WTC11 (cell line): ENCODE measurements at places on chromosomes 2 and 18.

- DNase-seq = no peak
Observed at GRCh38 chr2:112160283-112161250, 22.4 kb downstream of the FBLN7 start.

DNA sequence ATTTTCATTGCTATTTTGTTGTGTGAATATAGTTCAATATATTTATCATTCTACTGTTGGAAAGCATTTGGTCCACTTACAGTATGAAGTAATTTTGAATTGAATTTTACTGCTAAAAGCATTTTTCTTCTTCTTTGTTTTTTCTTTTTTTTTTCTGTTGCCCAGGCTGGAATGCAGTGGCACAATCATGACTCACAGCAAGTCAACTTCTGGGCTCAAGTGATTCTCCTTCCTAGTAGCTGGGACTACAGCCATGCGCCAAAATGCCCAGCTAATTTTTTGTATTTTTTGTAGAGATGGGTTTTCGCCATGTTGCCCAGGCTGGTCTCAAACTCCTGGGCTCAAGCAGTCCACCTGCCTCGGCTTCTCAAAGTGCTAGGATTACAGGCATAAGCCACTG is 2.4 kb upstream of the ETAA1 start:
- no peak for DNase-seq

GRCh38 chr18:58516514-58517285 is 112.2 kb downstream of the ALPK2 start:
- no peak for DNase-seq

DNA sequence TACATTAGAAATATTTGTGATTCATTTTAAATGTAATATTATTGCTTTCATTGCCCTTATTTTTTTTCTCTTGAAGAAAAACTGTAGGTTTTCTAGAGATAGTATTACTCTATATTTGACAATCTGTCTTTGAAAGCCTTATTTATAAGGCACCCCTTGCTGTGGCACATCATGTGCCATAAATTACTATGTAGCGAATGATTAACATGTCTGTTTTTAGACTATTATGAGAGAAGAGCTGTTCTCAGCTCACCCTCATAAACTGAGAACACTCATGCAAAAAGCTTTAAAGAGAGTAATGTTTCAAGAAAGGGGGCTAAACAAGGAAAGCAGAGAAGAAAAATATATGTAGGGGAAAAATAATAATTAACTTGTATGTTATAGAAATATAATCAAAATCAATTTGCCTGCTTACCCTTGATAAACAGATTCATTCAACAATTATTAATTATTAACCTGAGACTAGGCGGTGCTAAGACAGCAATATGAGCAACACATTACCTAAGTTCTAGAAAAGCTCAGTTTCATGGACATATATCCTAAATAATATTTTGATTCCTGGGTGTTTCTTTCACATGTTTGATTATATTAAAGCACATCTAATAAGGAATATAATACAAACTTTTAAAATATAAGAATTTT is 69.0 kb downstream of the RAB3GAP1 start:
- DNase-seq = no peak

DNA sequence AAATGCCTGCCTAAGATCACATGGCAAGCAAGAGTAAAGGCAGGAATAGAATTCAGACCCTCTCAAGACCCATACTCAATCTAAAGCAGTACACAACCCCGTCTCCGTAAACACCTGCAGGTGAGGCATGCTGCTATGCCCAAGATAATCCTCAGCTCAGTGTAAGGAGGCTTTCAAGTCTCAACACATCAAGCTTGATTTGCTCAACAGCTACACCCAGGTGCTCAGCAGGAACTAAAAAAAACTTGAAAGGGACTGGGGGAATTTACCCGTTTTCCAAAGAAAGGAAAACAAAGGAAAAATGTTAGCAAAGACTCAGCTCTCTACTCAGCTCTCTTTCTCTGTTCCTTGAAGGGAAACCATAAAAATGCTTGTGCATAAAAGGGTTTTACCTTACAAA is 301.8 kb downstream of the C1D start:
- no peak for DNase-seq

DNA sequence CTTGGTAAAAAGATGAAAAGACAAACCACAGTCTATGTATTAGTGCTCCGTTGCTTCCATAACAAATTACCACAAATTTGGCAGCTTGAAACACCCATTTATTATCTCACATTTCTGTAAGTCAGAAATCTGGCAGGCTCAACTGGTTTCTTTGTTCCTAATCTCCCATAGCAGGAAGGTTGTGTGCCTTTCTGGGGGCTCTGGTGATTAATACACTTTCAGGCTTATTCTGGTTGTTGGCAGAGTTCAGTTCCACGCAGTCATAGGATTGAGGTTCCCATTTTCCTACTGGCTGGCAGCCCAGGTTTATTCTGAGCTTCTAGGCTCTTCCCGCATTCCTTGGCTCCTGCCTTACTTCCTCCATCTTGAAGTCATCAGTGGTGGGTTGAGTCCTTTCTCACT is 189.3 kb downstream of the ANAPC1 start:
- DNase-seq = no peak

DNA sequence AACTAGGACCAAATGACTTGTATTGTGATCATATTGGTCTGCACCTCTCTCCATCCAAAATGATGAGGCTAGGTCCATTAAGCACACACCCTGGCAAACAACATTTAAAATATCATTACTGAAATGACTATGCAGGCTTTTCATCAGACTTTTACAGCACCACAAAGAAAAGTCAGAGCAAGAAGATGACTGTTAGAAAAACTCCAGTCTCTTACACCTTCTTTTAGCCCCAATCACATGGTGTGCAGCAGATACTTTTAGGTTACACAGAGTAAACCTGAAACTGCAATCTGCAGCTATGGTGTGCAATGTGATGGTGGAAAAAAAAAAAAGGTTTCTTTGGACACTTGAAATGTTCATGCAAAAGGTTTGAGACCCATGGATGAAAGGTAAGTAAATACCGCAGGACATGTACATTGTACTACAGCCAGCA is 5.4 kb upstream of the POLI start:
- DNase-seq = no peak

- DNase-seq = no peak
Observed at GRCh38 chr2:217353591-217353990, 493.7 kb upstream of the TNP1 start.

DNA sequence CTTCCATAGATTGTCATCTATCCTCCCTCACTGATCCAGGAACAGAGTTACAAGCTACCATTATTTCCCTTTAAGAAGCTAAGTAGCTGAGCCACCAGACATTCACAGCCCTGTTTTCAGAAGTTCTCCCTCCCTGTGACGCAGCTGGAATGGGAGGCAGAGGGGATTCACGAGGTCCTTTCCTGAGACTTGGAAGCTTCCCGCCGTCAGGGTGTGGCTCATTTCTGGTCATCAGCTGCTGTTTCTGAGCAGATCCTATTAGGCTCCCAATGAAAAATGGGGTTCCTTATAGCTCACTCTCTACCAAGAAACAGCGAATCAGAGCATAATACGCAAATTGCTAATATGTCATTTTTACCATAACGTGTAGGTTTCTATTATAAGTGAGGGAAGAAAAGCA is 559.3 kb upstream of the ID2 start:
- DNase-seq = no peak

- DNase-seq = no peak
Observed at GRCh38 chr2:63488118-63488713, 100.1 kb downstream of the WDPCP start.

DNA sequence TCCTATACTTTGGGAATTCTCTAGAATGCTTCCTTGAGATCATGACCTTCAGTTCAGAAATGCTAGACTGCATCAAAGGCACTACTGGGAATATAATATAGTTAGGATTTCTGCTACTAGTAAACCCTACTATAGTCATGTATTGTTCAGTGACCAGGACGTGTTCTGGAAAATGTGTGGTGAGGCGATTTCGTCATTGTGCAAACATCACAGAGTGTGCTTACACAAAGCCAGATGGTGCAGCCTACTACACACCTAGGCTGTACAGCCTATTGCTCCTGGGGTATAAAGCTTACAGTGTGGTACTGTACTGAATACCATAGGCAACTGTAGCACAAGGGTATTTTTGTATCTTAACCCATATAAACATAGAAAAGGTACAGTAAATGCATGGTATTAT is 13.0 kb downstream of the CXCR4 start:
- no peak for DNase-seq

- DNase-seq = peak; percentile 64
Observed at GRCh38 chr2:72116081-72116533, 31.6 kb downstream of the CYP26B1 start.

DNA sequence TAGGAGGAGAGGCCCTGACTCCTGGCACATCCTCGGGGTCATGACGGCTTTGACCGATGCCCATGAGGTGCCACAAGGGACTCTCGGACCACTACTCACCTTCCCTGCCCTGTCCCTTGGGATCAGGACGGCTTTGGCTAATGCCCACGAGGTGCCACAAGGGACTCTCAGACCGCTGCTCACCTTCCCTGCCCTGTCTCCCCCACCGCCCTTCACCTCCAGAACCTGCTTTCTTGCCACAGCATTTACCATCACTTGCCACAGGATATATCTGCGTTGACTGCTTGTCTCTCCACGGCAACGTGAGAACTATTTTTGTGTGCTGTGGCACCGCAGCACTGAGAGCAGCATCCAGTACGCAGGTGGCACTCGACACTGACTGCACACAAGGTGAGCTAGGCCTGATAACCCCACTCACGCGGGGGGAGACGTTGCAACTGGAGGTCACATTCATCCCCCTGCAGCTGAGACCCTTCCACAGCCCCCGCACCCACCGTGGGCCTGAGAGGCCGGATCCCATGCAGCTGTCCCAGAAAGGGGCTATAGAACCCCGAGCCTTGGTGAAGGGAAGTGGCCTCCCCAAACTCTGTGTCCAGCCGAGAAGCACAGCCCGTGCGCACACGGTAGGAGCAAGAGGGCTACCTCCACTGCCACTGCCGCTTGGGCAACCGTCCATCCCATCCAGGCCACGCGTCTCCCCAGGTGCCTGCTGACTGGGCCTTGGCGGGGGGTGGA is 47.5 kb downstream of the ANO7 start:
- DNase-seq = no peak

DNA sequence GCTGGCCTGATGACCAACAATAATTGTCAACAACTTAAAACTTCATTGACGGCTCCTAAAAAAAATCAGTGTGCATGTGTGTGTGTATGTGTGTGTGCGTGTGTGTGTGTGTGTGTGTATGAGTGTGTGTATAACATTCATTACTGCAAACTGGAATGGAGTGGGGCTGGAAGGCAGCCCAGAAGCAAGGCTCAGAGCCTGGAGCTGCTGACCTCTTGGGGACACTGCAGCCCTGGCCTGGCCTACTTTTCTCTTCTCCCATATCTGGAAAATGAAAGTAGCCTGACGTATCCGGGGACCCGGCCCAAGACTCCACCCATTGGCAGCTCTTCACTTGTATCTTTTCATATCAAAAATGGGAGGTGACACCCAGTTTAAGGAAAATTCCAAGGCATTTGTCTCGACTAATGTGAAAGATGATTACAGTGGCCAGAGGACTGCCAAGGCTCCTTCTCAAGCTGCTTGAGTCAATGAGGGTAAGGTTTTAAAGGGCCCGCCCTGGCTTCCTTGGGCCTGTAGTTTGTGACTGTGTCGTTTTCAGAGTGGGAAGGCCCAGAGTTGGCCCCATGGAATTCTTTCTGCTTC is 72.4 kb upstream of the IL1R1 start:
- DNase-seq = no peak

GRCh38 chr2:170425281-170425751 is 247.4 kb downstream of the MYO3B start:
- no peak for DNase-seq

DNA sequence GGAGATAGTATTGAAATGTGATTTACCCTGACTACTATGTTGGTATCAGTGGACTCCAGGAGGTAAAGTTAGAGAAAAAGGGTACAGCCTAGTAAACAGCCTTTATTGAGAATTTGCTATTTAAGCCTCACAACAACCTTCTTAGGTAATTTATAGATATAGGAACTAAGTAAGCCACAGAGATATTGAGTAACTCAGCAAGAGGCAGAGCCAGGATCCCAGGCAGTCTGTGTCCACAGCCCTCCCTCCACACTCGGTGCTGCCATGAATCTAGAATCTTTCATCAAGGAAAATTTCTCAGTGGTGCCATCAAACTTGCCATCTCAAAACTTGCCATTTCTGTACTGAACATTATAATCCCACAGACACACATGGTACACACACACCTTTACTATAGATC is 170.9 kb downstream of the CAPN13 start:
- DNase-seq = no peak

- peak; percentile 96 for DNase-seq
Observed at GRCh38 chr2:205885492-205886099, 200.4 kb downstream of the INO80D start.

GRCh38 chr2:240502430-240503121 is 55.2 kb downstream of the ANKMY1 start:
- DNase-seq = no peak

DNA sequence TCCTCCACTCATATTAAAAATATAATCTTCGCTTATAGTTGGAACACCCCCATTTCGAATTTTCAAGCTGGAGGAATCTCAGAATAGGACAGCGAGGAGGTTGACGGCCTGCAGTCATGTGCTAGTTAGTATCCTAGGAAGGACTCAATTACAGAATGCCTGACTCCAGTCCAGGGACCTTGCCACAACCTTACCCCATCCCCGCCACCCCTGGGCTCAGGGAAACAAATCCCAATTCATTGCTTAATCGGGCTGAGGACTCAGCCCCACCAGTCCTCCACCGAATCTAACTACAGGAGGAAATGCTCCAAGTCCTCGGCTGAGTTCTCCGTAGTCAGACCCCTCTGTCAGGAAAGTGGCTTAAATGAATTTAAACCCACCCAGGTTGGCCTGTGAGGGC is 31.7 kb upstream of the ZBTB7C start:
- no peak for DNase-seq

DNA sequence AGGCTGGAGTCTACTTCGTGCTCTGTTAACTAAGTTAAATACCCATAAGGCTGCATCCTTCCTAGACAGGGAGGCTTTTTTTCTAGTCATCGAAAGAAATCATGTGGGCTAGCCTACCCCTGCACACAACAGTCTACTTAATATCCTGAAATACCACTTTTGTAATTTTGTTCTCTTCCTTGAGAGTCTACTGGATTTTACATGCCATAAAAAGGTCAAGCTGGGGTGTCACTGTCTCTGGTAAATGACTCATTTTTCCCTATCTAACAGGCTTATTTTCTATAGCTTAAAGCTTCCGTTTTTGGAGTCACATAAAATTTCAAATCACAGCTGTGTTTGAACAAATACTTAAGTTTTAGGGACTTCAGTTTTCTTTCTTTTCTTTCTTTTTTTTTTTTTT is 10.7 kb upstream of the STAM2 start:
- no peak for DNase-seq
